NCI-H446 treated with DMSO at 0.1 percent for 48 hours (cell line): ENCODE measurements at places on chromosomes 7 and 10.
A peak's percentile ranks its signal among the peaks of the same experiment; 100 is the strongest.

DNA sequence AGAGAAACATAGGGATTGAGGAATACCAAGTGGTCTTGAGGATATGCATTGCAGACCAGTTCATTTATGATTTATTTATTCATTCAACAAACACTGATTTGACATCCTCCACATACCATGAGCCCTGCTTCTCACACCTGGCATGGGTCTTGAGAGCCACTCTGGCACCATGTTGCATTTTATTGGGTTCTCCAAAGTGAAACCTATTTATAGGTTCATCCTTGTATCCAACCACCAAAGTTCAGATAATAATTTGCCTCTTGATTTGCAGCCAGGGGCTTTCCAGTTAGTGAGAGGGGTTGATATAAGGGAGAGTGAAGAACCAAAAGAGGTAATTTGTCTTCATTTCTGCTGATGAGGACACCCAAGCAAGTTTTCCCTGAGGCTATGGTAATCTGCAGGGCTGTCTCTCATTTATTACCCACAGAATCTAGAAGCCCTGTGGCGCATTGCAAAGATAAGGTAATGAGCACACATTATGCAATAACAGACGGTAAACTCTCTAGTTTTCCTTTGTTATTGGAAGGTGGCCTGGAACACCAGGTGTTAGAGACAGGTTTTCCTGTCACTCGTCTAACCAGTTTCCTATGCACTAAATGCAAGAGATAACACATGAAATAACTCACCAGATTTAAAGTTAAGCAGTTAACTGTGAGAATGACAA lies 28.8 kb upstream of the ICA1 start:
- DNase-seq, result no peak

GRCh38 chr10:6746782-6747181 lies 166.7 kb upstream of the PRKCQ start:
- DNase-seq, result no peak

DNA sequence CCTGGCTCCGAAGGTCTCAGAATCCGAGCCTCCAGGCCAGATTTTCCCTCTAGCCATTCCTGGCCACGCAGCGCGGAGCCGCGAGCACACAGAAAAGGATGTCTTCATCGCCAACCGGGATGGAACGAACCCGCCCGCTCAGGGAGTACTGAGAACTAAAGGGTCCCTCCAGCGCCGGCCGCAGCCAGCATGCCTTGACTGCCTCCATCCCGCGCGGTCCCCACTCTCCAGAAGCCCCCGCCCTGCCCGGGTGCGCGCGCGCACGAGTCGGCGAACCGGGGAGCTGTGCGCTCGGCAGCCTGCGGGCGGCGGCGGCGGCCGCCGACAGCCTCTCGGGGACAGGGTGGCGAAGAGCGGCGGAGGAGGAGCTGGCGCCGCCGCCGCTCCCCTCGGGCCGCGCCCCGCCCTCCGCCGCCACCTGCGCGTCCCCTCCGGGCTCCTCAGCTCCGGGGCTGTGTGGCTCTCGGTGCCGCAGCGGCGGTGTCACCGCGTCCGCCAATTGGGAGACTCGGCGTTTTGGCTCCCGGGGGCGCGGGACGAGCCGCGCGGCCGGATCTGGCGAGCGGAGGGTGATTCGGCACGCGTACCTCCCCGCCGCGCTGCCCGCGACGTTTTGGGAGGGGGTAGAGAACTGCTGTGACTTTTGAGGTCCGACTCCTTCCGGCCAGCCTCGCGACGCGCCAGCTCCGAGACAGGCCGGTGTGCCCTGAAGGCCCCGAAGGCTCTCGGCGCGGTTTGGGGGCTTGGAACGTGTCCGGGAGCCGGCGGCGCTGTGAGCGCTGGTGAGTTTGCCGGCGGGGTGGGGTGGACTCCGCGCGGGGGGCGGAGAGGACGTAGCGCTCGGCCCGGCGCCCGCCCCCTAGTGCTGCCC lies 453 bp upstream of the GALNT17 start:
- no peak for DNase-seq

- no peak for DNase-seq
Observed at GRCh38 chr7:135160858-135161653, 9.5 kb downstream of the CYREN start.

GRCh38 chr7:4151926-4152549 lies 530.1 kb upstream of the FOXK1 start:
- DNase-seq, result no peak

DNA sequence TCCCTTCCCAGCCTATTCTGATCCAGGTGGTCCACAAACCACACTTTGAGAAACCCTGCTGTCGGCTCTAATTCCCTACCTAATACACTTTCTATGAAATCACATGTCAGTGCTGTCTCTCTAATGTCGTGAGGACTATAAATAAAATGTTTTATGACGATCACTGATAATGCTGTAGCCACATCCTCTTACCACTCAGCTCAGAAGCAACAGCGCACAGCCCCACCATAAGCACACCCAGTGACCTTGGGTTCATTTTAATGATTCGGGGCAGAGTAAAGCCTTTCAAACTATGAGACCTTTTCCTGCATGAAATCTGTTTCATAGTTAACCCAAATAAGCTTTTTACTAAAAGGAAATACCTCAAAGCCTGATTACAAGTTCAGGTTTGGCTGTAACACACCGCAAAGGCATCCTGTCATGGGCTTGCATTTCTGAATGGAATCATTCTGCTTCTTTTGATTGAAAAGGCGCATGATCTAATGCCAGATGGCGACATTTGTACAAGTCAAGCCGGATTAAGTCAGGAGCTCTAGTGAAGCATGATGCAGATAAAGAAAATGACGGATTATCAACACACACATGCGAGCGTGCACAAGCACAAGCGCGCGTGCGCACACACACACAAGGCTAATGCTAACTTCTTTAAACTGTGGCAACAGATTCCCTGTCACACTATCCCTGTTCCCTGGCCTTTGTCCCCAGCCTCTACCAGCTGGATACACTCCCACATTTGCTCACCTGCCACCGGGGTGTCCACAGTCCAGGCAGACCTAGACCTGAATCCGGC lies 180.5 kb upstream of the PDE1C start:
- peak; percentile 72 for DNase-seq
